ENCODE measurements at places on chromosomes 11 and 22.

DNA sequence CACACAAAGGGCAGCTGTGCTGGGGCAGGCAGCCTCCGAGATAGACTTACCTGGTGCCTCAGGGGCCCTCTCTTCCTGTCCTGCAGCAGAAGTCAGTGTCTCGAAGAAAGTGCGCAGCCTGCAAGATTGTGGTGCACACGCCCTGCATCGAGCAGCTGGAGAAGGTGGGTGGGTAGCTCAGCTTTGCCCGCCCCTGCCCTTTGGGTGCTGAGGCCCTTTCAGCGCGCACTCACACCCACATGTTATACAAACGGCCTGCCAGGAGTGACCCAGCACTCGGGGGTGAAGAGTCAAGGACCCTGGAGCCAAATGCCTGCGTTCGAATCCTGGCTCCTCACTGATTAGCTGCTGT is 13.6 kb upstream of the MDK start:
- no peak for DNase-seq

DNA sequence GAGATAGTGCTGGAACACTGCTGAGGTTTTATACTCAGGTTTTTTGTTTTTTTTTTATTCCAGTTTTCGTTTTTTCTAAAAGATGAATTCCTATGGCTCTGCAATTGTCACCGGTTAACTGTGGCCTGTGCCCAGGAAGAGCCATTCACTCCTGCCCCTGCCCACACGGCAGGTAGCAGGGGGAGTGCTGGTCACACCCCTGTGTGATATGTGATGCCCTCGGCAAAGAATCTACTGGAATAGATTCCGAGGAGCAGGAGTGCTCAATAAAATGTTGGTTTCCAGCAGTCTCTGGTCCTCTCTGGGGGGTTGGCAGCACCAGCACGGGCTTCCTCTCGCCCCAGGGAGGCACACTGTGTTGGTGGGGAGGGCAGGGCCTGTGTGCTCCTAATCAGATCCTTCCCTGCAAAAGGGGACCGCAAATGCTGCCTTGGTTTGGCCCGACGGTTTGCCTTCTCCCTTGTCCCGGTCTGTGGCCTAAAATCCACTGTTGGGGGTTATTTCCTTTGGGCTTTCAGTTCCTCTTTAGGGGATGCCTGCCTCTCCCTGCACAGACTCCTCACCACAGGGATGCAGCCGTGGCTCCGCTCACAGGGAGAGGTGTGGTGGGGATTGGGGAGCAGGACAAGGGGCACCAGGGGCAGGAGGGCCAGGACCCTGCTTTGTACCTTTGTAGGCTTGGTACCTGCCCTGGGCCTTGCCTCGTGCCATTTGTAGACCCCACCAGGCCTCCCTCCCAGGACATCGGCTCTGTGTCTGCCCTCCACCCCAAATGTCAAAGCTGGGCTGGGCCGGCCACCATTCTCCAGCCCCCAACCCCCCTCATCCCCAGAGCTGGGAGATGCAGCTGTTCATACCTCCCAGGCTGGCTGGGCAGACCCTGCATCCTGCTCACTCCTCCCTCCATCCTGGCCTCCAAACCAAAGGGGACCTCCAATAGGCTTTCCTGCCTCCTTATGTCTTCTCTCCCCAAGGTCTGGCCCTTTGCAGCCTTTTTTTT is 13.5 kb downstream of the MCAT start:
- no peak for DNase-seq

DNA sequence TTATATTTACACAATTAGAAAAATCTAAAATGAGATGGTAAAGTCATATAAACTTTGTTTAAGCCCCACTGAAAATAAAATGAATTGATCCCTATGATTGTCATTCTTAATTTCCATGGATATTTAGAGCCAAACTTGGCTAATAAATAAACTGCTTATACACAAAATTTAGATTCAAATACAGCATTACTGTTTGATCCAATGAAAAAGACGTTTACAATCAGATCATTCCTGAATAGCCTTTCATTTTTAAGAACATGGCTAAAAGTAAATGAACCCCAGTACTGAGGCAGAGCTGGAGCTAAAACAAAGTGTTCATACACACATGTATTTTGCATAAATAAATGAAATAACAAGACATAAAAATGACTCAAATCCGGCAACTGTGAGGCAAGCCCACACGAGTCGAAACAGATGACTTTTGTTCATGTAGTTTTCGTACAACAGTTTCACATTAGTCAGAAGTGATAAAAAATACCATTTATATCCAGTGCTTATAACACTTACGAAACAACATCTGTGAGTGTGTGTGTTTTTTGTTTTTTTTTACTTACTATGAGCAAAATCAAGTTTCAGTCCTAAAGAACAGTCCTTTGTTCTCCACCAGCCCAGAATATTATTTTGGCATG is 386.5 kb downstream of the SOX6 start:
- DNase-seq: no peak

DNA sequence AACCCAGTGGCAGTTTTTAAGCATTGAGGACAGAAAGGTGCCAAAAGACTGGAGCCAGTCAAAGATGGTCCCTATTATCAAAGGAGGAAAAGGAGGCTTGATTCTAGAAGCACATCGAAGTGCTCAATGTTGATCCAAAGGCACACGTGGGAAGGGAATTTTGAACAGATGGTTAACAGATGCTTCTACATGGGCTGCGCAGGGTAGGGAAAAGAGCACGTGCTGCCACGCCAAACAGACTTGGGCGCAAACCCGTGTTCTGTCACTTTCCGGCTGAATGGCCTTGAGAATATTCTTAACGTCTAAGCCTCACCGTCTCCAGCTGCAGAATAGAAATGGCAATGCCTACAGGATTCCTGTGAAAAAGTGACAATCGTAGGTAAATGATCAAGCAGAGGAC is 217.9 kb upstream of the MTNR1B start:
- DNase-seq: no peak
